CD8-positive, alpha-beta memory T cell (primary cell): ENCODE measurements at places on chromosomes 1 and 21. TPM values are rescaled to one million over a fixed set of nuclear protein-coding genes. Genes with fewer than 3 reads are reported as not detected.

Gene SPRR2A
- total RNA-seq: not detected

Gene SPRR1B
- not detected for total RNA-seq

Gene HDGF
- 297 TPM for total RNA-seq

Gene CD247
- 133 TPM for total RNA-seq

Gene CFHR1
- not detected for total RNA-seq

Gene RNF207
- 10.8 TPM for total RNA-seq
